CD14-positive monocyte (primary cell): ENCODE measurements at places on chromosomes 6 and 20. TPM values are rescaled to one million over a fixed set of nuclear protein-coding genes. Genes with fewer than 3 reads are reported as not detected.

- H3K4me3 ChIP-seq = no peak overlapping the region
- no peak for DNase-seq
- no peaks in the 10 kb centered on the region for H3K27me3 ChIP-seq
- H3K36me3 ChIP-seq = no peaks in the 10 kb centered on the region
- no peak overlapping the region for H3K27ac ChIP-seq
- no peaks in the 10 kb centered on the region for H3K4me1 ChIP-seq
Measured at GRCh38 chr6:121158891-121159290, 175.4 kb downstream of the TBC1D32 start.

- H3K27ac ChIP-seq = no peak overlapping the region
- H3K4me1 ChIP-seq = no peaks in the 10 kb centered on the region
- DNase-seq = no peak
- peaks cover 4% of the 10 kb centered on the region for H3K27me3 ChIP-seq
- no peaks in the 10 kb centered on the region for H3K36me3 ChIP-seq
Measured at GRCh38 chr6:79755967-79756366, 124.8 kb downstream of the SH3BGRL2 start.

GRCh38 chr6:118542184-118542952 is 5.7 kb upstream of the PLN start:
- H3K27me3 ChIP-seq = no peaks in the 10 kb centered on the region
- DNase-seq = no peak
- H3K4me3 ChIP-seq = no peak overlapping the region
- no peaks in the 10 kb centered on the region for H3K4me1 ChIP-seq
- no peak overlapping the region for H3K27ac ChIP-seq
- no peaks in the 10 kb centered on the region for H3K36me3 ChIP-seq

DNA sequence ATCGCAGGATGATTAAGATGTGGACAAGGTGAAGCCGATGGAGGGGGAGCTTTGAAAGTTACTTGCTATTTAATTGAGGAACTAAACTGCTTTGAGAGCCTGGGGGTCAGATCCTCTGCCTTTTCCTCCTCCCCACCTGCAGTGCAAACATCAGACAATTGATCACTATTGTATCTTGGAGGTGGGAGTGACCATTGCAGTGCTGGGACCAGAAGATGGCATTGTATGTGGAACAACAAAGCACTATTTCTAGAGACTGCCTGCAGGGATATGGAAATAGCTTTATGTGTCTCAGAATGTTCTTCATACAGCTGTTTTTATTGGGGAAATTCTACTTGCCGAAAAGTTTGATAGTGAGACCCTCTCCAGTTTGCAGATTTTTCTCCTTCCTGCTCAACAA is 4.2 kb downstream of the MOG start:
- no peak overlapping the region for H3K4me3 ChIP-seq
- H3K36me3 ChIP-seq = no peaks in the 10 kb centered on the region
- no peak overlapping the region for H3K27ac ChIP-seq
- peaks cover 22% of the 10 kb centered on the region for H3K27me3 ChIP-seq

GMNN gene
- 2.0 and 2.9 TPM in 2 replicates for polyA plus RNA-seq

GRCh38 chr6:90233994-90234393 is 62.6 kb downstream of the BACH2 start:
- H3K27ac ChIP-seq = no peak overlapping the region
- H3K4me3 ChIP-seq = no peak overlapping the region
- no peaks in the 10 kb centered on the region for H3K36me3 ChIP-seq
- H3K27me3 ChIP-seq = no peaks in the 10 kb centered on the region
- no peak for DNase-seq

GRCh38 chr6:135555550-135555949 is 58.0 kb upstream of the AHI1 start:
- H3K27me3 ChIP-seq = no peaks in the 10 kb centered on the region
- no peak overlapping the region for H3K4me3 ChIP-seq
- no peak overlapping the region for H3K27ac ChIP-seq
- no peaks in the 10 kb centered on the region for H3K36me3 ChIP-seq
- peak; percentile 61 for DNase-seq

HACE1 gene
- polyA plus RNA-seq = 3.4 TPM

DNA sequence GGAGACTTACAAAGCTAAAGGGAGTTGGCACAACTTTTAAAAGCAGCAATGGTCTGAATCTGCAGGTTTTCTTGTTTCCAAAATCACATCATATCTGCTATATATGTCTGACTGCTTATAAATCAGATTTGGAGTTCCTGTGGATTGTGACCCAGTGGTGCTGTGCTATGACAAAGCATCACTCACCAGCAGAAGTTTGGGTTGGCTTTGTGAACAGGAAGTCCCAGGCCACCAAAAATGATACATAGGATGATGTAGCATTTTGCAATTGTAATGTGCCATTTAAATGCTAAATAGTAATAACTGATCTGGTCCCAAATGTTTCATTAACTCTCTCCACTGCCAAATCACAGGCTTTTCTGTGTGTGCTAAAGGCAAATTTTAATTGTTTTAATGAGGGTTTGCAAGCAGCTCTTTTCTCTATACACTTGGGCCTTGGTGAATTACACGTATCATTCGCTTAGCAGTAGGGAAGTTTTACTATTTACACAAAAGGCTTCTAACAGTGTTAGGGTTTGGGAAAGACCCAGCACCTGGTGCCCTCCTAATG is 60.8 kb downstream of the SYNDIG1 start:
- H3K36me3 ChIP-seq = no peaks in the 10 kb centered on the region
- H3K27ac ChIP-seq = no peak overlapping the region
- no peak for DNase-seq
- no peak overlapping the region for H3K4me3 ChIP-seq
- no peaks in the 10 kb centered on the region for H3K27me3 ChIP-seq
- no peaks in the 10 kb centered on the region for H3K4me1 ChIP-seq

DNA sequence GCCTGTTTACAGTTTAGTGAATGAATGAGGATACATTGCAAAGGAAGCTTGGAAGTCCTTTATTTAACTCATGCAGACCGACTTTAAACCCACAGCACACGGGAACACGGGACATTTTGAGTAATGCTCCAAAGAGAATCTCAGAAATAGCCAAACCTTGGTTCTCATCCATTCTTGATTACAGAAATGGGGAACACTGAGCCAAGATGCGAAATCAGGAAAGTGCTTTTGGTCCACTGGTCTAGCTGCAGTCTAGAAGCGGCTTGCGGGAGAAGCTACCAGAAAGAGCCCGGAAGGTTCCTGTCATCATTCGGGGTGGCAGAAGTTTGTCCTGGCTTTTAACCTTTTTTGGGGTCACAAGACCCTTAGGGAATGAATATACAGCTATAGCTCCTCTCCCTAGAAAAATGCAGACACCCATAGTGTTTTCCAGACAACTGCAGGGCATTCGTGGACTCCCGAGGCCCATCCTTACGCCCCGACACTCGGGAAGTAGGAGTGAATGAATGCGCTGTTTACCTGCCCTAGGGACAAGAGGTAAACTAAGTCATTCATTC is 475 bp upstream of the TMEM181 start:
- H3K27ac ChIP-seq = peak overlapping the region; percentile 91
- no peaks in the 10 kb centered on the region for H3K27me3 ChIP-seq
- peaks cover 39% of the 10 kb centered on the region for H3K4me1 ChIP-seq
- no peak for DNase-seq
- H3K4me3 ChIP-seq = peak overlapping the region; percentile 59
- H3K36me3 ChIP-seq = no peaks in the 10 kb centered on the region

RNF182 gene
- polyA plus RNA-seq = not detected

DNA sequence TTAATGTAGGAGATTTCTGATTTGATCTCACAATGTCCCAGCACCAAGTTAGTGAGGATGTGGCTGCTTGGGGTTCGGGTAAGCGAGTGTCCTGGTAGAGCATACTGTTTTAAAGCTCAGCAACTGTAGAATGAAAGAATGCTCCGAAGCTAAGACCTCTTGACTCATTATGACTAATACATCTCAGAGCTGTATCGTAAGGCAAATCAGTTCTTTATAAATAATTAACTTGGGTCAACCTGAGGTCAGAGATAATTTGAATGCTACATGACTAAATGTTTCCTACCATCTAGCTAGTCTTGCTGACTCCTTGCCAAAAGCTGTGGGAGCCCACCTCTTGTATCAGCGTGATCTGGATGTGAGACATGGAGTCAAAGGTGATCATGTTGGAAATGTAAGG is 128.8 kb upstream of the PDE7B start:
- H3K27me3 ChIP-seq = no peaks in the 10 kb centered on the region
- no peak for DNase-seq
- H3K36me3 ChIP-seq = no peaks in the 10 kb centered on the region
- H3K4me3 ChIP-seq = no peak overlapping the region
- no peaks in the 10 kb centered on the region for H3K4me1 ChIP-seq
- H3K27ac ChIP-seq = no peak overlapping the region

CYP39A1 gene
- polyA plus RNA-seq = not detected in 2 replicates

DNA sequence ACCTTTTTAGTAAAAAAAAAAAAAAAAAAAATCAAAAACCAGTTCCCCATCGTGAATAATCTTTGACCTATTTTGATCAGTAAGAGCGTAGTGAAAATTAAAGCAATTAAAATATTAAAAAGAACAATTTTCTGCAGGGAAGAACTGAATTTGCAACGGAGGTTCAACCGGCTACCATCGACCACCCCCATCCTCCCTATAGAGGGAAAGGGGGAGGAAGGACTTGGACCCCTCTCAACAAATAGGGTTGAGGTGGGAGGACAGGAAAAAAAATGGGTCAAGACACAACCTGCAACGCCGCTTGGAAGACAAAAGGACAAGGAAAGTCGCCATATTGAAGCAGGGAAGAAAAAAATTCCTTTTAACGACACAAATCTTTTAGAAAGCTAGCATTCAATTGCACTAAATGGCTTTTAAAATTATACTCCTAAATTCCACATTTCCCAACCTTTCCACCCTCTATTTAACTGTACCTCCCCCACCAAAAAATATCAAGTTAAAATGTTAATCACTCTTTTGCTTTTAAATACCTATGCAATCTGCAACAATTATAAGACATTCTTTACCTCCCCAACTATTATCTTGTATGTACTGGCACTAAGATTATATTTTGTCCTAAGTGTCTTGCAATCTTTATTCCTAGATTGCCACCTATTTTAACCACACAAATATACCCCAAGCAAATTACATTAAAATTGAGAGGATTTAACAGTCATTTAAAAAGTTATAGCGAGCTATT is 1.7 kb downstream of the PPP1R10 start:
- peaks cover 32% of the 10 kb centered on the region for H3K36me3 ChIP-seq
- H3K4me3 ChIP-seq = peak overlapping the region; percentile 83
- H3K4me1 ChIP-seq = peaks cover 27% of the 10 kb centered on the region
- peak overlapping the region; percentile 91 for H3K27ac ChIP-seq

- no peak overlapping the region for H3K27ac ChIP-seq
- no peak for DNase-seq
- H3K4me3 ChIP-seq = no peak overlapping the region
- peaks cover 12% of the 10 kb centered on the region for H3K4me1 ChIP-seq
- peaks cover 11% of the 10 kb centered on the region for H3K27me3 ChIP-seq
Measured at GRCh38 chr6:2630359-2630758, 120.4 kb downstream of the MYLK4 start.

COL9A3 gene
- polyA plus RNA-seq = 1.8 TPM

GRCh38 chr20:7492257-7492656 is 448.0 kb downstream of the HAO1 start:
- H3K4me3 ChIP-seq = no peak overlapping the region
- no peak overlapping the region for H3K27ac ChIP-seq
- no peak for DNase-seq

DNA sequence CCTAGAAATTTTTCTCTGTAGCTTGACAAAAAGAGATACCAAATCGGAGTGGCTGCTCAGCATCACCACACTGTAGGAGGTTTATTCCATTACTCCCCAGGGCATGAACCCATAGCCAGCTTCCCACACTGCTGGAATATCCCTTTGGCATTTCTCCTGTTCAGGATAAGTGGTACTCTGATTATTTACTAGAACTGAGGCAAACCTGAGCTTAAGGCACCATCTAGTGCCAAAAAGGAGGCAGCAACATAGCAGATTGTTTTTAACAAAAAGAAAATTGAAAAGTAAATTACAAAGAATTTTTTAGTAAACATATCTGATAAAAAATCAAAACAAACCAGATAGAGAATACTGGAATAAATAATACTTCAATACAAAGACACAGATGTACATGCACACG is 181.7 kb downstream of the WDR27 start:
- no peaks in the 10 kb centered on the region for H3K36me3 ChIP-seq
- no peaks in the 10 kb centered on the region for H3K4me1 ChIP-seq
- H3K4me3 ChIP-seq = no peak overlapping the region

- DNase-seq = peak; percentile 86
- no peaks in the 10 kb centered on the region for H3K27me3 ChIP-seq
- no peaks in the 10 kb centered on the region for H3K36me3 ChIP-seq
- peaks cover 43% of the 10 kb centered on the region for H3K4me1 ChIP-seq
- peak overlapping the region; percentile 83 for H3K27ac ChIP-seq
- peak overlapping the region; percentile 33 for H3K4me3 ChIP-seq
Measured at GRCh38 chr6:122770835-122771601, 8.5 kb upstream of the FABP7 start.
